ENCODE measurements at places on chromosomes 12 and 14.

DNA sequence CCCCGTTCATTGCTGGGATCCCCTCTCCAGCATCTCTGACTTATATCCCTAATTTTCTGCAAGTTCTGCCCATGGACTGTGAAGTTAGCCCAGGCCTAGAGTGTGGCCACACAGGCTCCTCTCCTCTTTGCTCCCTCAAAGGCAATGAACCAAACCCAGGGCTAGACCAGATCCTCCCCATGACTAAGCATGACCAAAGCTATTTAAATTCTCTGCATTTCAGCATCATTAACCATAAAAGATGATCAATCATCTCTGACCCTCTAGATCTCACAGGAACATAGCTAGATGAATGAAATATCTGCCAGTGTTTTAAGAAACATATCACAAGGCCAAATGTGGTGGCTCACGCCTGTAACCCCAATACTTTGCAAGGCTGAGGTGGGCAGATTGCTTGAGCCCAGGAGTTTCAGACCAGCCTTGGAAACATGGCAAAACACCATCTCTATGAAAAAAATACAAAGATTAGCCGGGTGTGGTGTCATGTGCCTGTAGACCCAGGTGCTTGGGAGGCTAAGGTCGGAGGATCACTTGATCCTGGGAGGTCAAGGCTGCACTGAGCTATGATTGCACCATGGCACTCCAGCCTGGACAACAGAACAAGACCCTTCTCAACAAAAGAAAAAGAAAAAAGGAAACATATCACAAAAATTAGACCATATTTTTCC lies 2.2 kb upstream of the KRT3 start:
- no peak for DNase-seq

DNA sequence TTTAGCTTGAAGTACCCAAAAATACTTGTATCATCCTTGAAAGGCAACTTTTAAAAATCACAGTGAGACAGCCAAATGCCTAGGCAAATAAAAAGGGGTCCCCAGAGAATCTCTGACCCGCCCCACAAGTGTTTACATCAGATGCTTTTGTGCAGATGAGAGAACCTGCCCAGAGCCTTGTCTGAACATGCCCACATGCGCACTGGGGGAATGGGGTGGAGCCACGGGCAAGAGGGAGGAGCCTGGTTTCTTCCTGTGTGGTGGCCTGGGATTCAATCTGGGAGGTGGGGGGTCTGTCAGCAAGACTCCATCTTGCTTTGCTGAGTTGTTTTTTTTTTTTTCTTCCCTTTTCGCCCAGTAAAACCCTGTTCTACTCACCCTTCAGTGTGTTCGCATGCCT lies 381.7 kb upstream of the CCDC196 start:
- no peak for DNase-seq

- no peak for DNase-seq
Observed at GRCh38 chr12:100716945-100717732, 77.4 kb upstream of the ANO4 start.

GRCh38 chr12:6372403-6373003 lies 2.9 kb downstream of the SCNN1A start:
- DNase-seq, result peak; percentile 62

DNA sequence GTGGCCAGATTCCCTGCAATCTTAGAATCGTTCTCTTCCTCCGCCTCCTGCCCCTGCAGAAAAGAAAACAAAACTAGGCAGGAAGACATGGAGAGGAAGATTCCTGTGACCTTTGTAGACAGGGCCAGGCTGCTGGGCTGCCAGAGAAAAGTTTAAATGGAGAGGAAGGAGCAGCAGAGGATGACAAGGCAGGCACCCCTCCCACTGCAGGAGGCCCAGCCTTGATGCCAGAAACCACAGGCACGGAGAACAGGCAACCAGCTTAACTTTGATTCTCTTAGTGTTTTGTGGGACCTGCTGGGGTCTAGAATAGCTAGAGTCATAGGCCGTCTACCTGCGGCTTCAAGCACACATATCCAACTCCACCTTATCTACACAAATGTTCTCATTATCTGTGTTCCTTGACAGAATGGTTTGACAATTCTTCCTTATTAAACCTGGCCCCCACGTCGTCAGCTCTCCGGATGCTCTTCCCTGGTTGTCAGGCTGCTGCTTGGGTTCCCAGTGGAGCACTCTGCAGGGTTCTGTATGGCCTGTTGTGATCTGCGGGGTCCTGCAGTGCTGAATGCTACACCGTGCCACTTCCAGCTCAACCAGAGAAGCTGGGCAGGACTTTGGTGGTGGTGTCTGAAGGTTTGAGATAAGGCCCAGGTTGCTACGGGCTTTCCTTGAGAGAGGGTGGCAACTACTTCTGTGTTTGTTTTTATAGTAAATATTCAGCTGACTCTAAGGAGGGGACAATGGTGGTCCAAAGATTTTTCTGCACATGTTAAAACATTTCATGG lies 609.5 kb downstream of the AACS start:
- no peak for DNase-seq

- DNase-seq, result no peak
Observed at GRCh38 chr12:12290206-12290605, 23.4 kb upstream of the LRP6 start.

DNA sequence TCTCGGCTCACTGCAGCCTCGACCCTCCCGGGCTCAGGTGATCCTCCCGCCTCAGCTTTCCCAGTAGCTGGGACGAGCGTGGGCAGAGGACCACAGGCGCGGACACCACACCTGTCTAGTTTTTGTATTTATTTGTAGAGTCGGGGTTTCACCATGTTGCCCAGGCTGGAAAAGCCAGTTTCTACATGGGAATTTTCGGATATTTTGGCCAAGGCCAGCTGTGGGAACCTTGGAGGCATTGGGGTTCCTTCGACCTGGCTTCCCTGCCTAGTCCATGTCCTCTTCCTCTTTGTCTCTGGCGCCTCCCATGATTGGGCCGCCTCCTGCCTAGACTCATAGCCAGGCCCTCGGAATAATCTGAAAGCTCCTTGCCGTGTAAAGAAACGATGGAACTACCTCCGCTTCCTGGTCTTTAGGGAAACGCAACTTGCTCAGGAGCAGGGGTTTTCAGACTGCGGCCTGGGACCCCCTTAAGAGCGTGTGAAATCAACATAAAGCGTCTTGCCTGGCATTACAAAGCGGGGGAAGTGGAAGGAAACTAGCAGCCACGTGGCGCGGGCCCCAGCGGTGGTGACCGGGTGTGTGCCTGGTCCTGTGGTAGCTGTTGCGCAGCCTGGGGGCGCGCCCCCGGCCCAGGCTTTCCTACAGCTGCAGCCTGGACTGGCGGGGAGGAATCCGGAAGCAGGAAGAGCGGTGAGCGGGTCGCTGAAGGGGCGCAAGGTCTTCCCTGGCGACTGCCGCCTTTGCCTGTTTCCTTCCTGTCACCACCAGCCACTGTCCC lies 1.4 kb upstream of the HSP90AA1 start:
- no peak for DNase-seq

DNA sequence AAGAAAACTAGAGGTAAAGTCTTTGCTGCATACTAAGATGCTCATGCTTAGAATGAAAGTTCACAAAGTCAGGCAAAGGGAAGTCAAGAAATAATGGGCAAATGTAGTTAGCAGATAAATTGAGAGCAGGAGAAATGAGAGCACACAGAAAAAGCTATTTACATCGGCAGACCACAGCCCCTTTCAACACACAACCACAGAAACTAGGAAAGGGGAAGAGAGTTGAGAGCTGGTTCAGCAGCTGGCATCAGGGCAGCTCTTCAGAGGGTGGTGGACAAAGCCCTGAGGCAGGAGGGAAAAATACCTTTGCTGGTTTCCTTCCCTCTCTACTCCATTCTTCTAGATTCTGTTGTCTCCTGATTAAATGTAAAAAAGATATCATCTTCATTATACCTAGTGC lies 95.4 kb upstream of the ANO4 start:
- no peak for DNase-seq

GRCh38 chr14:50714450-50715073 lies 46.5 kb upstream of the SAV1 start:
- DNase-seq, result no peak

- DNase-seq, result no peak
Observed at GRCh38 chr14:99889268-99889667, 96.1 kb downstream of the EML1 start.

DNA sequence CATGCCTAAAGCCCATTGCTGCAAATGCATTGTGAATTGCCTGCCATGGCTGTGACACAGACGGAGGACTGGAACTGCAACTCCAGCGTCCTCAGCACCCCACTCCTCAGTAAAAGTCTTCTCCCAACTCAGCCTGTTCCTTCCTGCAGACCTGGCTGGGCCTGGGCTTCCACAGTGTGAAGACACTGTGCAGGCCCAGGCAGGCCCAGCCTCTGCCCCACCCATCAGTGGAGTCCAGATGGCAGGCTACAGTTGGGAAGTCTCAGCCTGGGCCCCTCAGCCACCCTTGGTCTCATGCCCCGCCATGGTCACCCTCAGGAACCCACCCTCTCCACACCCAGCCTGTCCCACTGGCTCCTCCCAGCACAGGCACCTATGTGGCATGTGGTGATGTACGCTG lies 22.0 kb downstream of the VSX2 start:
- DNase-seq, result no peak

GRCh38 chr12:55039395-55040354 lies 19.9 kb downstream of the NEUROD4 start:
- DNase-seq, result no peak

- peak; percentile 61 for DNase-seq
Observed at GRCh38 chr14:71932229-71932981, at the start of gene RGS6. Gene RGS6 (plus strand): TSS chr14:71932429.

GRCh38 chr14:34387974-34388516 lies 74.0 kb downstream of the SPTSSA start:
- DNase-seq, result no peak

DNA sequence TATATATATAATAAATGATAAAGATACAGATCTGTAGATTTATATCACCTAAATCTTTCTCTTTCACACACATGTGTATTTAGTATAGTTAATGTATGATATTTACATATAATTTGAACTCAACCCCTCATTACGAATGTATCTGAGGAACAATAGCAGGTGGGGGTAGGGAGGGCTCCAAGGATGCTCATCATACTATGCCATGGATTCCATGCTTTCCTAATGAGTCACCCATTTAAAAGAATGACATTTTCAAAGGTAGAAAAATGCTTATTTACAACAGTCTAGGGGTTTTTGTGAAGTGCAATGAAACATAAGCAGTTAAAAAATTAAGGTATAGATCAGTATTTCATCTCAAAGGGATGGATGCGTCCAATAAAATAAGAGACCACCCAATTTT lies 181.6 kb downstream of the SOX5 start:
- DNase-seq, result no peak

- no peak for DNase-seq
Observed at GRCh38 chr14:73785336-73785833, 66.2 kb upstream of the PTGR2 start.

- no peak for DNase-seq
Observed at GRCh38 chr12:130764475-130765185, 48.5 kb upstream of the RIMBP2 start.

DNA sequence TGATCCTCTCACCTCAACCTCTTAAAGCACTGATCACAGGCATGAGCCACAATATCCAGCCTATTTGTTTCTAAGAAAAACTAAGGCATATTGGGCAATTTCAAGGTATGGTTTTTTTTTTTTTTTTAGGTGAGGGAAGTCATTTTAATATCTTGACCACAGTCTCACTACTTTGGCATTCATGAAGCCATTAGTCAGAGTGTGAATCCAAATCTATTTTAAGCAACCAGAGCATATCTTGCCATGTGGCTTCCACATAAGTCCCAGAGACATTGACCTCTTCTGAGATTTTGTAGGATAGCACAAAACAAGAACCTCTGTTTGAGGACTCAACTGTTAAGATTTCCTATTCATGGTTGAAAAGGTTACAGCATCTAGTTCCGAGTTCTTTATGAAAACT lies 130.3 kb upstream of the RBM19 start:
- no peak for DNase-seq

- DNase-seq, result no peak
Observed at GRCh38 chr12:89538897-89539296, 13.1 kb upstream of the POC1B start.

- DNase-seq, result no peak
Observed at GRCh38 chr12:21239866-21240265, 94.9 kb downstream of the SLCO1A2 start.

DNA sequence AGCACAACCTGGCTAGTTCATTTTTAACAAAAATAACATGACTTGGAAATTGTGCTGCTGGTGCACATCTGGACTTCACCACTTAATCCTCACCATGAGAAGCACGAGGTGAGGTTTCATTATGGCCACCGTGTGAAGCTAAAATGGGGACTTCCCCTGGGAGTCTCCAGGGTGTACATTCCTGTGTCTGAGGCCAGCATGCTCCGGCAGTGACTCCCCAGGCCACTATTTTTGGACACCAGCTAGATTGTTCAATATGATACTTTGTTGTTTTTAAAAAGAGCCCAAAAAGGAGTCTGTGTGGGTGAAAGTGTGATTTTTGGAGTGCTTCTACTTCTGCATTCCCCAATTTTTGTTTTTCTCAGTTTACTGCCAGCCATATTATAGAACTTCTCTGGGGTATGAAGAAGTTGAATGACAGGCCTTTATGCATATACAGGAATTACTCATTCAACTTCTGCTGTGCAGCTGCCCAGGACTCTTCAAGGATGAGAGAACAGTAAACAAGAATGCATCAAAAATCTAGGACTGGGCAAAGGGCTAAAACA lies 16.9 kb upstream of the AICDA start:
- DNase-seq, result no peak

DNA sequence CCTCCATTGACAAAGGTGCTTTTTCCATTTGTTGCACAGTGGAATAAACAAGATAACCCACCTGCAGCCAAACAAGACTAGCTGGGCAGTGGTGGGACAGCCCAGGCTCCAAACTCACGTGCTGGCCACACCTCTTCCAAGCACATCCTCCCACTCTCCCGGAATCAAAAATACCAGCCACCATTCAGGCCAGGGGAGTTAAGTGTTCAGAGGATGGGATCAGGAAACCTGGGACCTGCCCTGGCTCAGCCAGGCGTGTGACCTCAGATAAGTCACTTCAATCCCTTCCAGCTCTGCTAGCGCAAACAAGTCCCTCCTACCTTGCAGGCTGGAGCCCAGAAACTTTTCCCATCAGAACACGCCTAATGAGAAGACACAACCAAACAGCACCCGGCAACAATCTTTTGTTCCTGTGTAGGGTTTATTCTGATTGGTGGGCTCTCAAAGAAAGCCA lies 43.3 kb downstream of the ACTN1 start:
- DNase-seq, result no peak

DNA sequence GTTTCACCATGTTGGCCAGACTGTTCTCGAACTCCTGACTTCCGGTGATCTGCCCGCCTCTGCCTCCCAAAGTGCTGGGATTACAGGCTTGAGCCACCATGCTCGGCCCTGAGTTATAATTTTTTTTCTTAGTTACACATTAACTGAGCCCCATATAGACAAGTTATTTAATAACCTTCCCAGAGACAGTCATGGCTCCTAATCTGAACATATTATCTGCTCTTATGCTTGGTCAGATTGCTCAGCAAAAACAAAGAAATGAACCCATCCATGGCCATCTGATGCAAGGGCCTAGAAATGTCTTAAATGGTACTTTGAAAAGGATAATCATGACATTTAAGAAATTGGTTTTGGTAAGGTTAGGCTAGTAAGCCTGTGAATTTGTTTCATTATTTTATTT lies 13.0 kb downstream of the SAMD15 start:
- DNase-seq, result no peak

Data from NCI-H2107 (cell line).